ENCODE measurements at places on chromosomes 2 and 18.
A peak's percentile ranks its signal among the peaks of the same experiment; 100 is the strongest.

- DNase-seq = no peak
These were observed 6.6 kb downstream of the GTF3C3 start for GRCh38 chr2:196792865-196793264.

DNA sequence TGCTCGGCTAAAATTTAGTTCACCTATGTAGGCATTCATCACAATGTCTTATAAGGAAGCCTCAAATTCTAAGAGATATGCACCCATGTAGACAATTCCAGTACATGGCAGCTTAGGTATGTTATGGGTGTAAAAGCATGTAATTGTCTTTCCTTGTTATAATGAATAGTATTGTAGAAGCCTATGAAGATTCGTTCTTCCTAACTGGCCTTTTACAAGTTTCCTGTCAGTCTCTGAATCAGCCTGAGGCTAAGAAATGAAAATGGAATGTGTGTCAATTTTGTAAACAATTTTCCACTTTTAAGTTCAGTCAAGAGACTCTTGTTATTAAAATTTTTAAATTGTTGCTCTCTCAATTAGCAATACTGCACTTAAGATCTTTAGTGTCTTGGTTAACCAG lies 189.9 kb upstream of the GALNT5 start:
- no peak for DNase-seq

GRCh38 chr18:22293417-22293816 lies 124.0 kb downstream of the GATA6 start:
- no peak for DNase-seq

GRCh38 chr2:170719810-170720209 lies 4.7 kb downstream of the SP5 start:
- no peak for DNase-seq

DNA sequence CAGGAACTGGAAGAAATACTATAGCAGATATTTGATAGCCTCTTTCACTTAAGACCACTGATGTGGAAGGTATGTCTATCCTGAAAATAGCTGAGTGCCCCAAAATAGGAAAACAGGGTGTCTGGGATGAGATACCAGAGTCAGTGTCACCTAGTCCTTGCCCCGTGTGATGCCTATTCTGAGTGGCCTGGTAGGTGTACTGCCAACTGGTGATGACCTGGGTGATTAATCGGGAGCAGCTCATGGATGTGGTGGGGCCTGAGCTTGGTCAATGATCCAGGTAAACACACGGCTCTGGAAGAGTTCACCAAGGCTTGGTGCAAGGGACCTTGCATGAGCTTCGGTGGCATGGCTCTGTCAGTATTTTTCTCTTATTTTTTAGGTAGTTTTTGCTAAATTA lies 95.2 kb downstream of the TANC1 start:
- no peak for DNase-seq

DNA sequence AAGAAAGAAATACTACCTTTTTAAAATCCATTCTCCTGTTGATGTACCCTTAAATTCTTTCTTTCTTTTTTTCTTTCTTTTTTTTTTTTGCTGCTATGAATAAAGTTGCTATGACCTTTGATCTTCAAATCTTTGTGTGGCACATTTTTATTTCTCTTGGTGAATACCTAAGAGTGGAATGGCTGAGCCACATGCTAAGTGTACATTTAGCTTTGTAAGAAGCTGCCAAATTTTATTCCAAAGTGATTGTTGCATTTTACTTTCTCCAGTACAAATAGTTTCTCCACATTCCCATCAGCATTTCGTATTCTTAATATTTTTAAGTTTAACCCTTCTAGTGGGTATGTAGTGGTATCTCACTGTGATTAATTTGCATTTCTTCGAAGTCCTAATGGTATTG lies 88.8 kb upstream of the RAB27B start:
- DNase-seq = no peak

- DNase-seq = no peak
These were observed 79.5 kb upstream of the RIOK3 start for GRCh38 chr18:23373570-23373969.

DNA sequence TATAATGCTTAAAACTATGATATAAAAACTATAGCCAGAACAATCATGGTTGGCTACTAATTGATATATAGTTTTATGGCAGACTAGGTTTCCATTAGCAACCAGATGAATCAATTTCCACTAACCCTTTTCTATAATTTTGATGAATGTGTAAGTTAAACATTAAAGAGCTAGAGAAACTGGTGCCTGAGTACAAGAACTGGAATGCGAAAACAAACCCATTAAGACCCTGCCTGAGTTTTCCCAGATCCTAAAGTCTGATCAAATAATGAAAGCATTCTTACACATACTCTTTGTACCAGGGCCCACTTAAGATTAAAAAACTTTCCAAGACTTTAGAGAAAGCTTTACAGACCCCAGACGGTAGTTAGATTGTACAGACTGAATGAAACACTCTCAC lies 21.3 kb downstream of the MRPL19 start:
- DNase-seq = no peak

- DNase-seq = no peak
These were observed 123.9 kb upstream of the DCC start for GRCh38 chr18:52216109-52216508.

GRCh38 chr2:35082072-35082471 lies 1273.5 kb upstream of the CRIM1 start:
- no peak for DNase-seq

DNA sequence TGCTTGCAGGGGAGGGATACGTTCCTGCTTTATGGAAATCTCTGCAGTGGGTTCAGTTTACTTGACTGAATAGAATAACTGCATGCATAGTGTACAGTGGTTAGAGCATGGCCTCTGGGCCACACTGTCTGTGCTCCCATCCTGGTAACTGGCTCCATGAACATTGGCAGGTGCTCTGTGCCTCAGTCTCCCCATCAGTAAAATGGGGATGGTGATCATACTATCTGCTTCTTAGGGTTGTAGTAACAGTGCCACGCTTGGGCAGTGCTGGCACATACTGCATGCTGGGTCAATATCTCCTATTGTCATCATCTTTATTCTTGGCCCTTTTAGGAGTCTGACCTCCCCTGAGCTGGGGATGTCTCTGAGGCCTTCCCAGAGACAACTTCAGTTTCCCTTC lies 117.3 kb downstream of the CTIF start:
- DNase-seq = no peak

DNA sequence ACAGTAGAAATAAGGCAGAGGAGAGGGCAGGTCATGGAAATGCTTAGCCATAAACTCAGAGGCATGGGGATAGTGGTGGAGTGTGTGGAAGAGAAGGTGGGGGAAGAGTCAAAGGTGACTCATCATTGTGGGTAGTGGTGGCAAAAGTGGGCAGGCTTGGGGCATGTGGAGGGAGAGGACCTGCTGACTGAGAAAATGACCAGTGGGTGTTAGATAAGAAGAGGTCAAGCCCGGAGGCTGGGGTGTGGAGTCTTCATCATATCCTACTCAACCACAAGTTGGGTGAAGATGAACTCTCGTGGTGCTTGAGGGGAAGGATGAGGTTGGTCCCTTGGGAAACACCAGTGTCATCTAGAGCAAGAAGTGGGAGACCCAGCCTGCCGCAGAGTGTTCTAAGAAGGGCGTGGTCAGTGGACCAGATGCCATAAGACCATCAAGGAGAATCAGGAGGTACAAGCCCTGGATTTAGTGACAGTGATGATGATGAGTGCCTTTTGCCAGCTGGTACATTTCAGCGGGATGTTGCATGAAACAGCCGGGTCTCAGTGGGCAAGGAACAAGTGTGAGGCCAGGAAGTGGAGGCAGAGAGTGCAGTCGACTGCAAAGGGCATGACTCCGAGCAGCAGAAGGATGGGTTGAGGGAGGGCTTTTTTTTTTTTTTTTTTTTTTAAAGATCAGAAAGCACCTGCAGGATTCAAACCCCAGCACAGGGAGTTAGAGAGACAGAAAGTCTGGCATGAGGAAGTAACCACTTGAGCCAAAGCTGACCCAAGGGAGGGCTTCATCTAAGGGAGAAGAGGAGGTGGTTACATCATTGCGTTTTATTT lies 122.6 kb upstream of the SPRED2 start:
- DNase-seq = peak; percentile 39

DNA sequence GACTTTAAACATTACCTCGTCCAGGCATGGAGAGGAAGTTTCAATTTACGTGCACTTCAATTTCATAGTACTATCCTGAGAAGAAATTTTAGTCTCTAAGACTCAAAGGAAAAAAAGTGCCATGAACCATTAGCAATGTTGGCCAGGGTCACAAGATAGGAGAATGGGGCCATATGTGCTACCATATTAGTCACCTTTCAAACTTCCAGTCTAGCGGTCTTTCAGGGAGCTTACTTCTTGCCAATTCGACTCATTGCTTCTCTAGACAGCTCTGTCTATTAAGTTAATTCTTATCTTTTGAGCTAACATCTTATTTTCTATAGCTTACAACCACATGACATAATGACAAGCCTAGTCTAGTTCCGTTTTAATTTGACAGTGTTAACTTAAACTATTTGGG lies 129.1 kb downstream of the ANKRD44 start:
- no peak for DNase-seq

GRCh38 chr2:218788529-218789255 lies 6.7 kb downstream of the CYP27A1 start:
- DNase-seq = no peak

DNA sequence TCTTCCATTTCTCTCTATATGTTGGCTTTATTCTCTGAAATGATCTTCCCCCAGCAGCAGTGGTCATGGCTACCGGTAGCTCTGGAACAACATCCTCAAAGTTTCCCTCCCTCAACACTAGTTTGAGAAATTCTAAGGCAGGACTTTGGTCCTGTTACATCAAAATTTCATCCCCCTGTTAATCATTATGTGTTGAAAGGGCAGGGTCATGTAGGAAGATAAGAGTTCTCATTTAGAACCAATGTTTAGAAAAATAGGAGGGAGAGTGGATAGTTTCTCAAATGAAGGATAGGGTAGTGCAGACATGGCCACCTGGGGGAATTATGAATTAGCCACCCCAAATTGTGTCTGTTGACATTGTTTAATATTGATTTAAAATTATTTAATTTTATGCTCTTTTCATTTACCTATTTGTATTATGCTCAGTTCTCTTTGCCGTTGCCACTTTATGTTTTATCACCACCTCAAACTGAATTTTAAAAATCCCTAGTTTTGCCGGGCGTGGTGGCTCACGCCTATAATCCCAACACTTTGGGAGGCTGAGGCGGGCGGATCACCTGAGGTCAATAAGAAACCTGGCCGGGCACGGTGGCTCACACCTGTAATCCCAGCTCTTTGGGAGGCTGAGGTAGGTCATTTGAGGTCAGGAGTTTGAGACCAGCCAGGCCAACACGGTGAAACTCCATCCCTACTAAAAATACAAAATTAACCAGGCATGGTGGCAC lies 22.3 kb downstream of the EML4 start:
- no peak for DNase-seq

- no peak for DNase-seq
These were observed 99.6 kb upstream of the DDX18 start for GRCh38 chr2:117714745-117715417.

GRCh38 chr2:157312866-157313486 lies 12.6 kb downstream of the ERMN start:
- no peak for DNase-seq

DNA sequence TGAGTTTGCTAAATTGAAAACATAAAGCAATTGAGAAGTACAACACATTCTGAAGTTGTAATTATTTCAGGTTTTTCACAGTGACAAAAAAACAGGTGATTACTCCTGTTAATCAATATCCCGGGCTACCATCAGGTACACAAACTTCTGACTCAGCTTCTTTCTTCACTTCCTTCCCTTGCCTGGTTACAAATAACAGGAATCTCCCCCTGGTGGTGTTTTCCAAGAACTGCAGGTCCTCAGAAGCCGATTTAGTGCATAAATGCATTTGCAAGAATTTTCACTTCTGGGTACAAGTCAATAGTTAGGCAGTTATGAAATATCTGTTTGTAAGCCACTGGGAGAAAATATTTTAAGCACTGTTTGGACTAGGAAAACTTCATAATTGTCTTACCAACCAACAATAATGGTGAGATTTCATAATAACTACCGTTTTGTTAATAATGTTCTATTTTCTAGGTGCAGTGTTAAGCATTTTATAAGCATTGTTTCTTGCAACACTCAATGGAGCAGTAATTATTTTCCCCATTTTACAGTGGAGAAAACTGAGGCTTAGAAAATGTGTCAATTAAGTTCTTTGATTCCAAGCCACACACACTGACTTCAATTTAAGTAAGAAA lies 12.4 kb upstream of the GMCL1 start:
- DNase-seq = peak; percentile 68

DNA sequence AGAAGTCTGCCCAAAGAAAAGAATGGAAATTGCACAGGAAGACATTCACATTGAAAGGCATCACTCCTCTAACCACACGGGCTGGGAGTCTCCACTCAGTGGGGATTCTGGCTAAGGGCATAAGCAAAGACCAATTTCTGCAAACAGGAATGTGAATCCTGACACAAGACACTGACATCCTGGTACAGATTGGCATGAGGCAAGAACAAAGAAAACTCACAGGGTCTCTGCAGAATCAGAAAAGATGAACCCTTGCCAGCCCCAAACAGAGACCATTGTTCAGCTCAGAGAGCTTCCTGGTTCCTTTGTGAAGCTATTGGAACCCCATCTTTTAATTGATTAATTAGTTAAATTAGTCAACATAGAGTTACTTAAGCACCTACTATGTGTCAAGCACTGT lies 82.3 kb downstream of the UPP2 start:
- no peak for DNase-seq

DNA sequence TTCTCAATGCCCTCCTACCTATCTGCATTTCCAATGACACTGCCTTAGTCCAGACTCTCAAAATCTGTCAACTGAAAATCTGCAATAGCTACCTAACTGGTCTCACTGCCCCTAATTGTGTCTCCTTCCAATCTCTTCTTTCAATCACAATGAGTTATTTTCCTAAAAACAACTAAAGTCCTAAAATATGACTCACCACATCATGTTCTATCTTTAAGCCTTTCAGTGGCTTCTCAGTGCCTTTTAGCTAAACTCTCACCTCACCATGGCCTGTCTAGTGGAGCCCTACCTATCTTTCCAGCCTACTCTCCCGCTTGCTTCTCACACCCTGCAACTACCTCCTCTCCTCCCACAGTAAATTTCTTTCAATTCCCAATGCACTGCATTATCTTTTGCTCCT lies 220.9 kb upstream of the PKDCC start:
- DNase-seq = no peak

DNA sequence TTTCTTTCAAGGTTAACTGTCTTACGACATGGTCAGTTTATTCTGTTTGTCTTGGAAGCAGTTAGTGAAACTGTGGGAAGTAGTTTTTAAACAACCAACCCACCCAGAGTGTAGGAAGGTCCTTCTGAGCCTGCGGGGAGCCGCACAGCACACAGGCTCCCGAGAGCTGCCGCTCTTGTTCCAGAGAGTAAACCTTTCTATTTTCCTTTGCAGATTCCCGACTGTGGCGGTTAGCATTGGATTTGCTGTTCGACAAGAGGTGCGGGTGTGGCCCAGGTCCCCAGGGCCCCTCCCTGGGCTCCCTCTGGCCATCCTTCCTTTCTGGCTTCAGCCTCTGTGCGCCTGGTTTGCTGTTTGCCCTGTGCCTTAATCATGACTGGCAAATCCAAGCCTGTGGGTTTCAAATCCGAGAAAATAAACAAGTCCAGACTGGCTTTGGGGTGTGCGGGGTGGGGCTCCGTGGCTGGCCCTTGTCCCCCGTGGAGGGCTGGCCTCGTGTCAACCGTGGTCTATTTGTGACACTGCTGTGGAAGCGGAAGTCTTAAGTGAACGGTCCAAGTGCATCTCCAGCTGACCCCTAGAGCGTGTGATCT lies 30.7 kb downstream of the IMPA2 start:
- no peak for DNase-seq

Data from activated CD4-positive, alpha-beta T cell treated with anti-CD3 and anti-CD28 coated beads, Interleukin-2, amount 50 U/mL, for 48 hours (primary cell).